ENCODE measurements at places on chromosomes 1 and 21. TPM values are rescaled to one million over a fixed set of nuclear protein-coding genes. Genes with fewer than 3 reads are reported as not detected.

GRCh38 chr1:228457017-228457395 lies 30.2 kb upstream of the RNF187 start:
- DNase-seq = no peak

GRCh38 chr1:205293350-205294074 lies 28.0 kb downstream of the NUAK2 start:
- H3K27ac ChIP-seq = no peak overlapping the region
- DNase-seq = no peak
- no peak overlapping the region for H3K4me3 ChIP-seq
- H3K4me1 ChIP-seq = peaks cover 21% of the 10 kb centered on the region

- DNase-seq = no peak
- H3K36me3 ChIP-seq = peaks cover 8% of the 10 kb centered on the region
- no peak overlapping the region for H3K27ac ChIP-seq
Measured at GRCh38 chr1:213110349-213111300, 59.6 kb downstream of the RPS6KC1 start.

DNA sequence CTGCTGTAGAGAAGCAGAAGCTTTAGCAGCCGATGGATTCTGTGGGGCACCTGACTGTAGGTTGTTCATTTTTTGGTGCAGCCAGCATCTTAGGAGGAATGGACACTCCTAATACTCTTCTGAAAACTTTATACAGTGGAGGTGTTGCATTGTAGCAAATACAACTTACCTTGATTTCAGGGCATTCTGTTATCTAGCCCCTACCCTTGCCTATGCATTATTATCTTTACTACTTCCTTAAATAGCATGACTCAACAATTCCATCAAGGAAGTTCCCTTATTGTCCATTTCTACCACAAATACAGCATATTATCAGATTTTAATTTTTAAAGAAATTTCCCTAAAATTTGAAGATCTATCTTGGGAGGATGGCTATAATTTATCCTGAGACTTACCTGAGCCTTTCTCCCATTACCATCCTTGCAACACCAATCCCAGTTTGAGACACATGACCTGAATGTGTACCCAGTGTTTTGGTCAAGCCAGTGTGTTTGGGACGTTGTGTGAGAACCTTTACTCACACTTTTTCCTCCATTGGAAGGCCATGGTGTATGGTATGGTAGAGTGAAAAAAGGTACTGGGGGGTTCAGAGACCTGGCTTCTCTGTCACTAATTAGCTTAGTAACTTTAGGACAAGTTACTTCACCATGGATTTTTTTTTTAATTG lies 9.2 kb downstream of the POU2F1 start:
- peaks cover 23% of the 10 kb centered on the region for H3K4me1 ChIP-seq
- peak overlapping the region; percentile 68 for H3K4me3 ChIP-seq
- H3K27ac ChIP-seq = no peak overlapping the region
- no peaks in the 10 kb centered on the region for H3K27me3 ChIP-seq
- peak; percentile 22 for DNase-seq

- no peaks in the 10 kb centered on the region for H3K27me3 ChIP-seq
- H3K27ac ChIP-seq = no peak overlapping the region
- H3K4me3 ChIP-seq = no peak overlapping the region
- H3K36me3 ChIP-seq = no peaks in the 10 kb centered on the region
Measured at GRCh38 chr1:69409731-69410456, 157.8 kb upstream of the LRRC7 start.

DNA sequence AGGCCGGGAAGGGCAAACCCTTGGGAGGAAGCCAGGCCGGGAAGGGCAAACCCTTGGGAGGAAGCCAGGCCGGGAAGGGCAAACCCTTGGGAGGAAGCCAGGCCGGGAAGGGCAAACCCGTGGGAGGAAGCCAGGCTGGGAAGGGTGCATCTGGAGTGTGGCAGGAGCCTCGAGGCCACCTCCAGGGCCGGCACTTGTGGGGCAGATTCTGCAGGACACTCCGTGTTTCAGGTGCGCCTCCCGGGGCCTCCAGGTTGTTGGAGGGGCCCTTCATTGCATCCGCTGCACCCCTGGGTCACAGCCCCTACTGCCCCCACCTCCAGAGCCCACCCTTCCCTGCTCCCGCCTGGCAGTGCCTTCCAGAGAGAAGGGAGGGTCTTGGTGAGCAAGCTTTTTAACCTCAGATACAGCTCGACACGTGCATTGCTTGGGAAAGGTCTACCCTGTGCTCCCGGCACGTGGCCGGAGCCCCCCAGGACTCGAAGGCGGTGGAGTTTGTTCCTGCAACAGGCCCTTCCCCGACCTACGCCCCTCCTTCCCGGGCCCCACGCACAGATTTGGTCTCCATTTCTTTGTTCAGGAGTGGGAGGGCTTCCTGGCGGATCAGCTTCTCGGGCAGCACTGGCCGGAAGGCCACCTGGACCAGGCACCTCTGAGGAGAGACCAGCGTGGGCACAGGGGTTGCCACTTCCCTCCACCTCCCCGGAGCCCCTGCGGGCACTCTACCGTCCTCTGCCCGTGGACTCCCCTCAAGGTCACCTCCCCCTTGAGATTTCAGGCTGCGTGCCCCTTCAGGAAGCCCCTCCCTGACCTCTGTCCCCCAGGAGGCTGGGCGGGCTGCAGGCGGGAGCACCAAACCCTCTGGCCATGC lies 9.4 kb upstream of the TMEM52 start:
- DNase-seq = no peak
- no peak overlapping the region for H3K27ac ChIP-seq
- no peak overlapping the region for H3K4me3 ChIP-seq
- H3K36me3 ChIP-seq = no peaks in the 10 kb centered on the region

GRCh38 chr21:44539046-44539445 lies 949 bp downstream of the KRTAP10-1 start:
- no peaks in the 10 kb centered on the region for H3K36me3 ChIP-seq
- DNase-seq = no peak
- no peak overlapping the region for H3K27ac ChIP-seq

GRCh38 chr1:29410476-29410875 lies 174.2 kb downstream of the PTPRU start:
- no peaks in the 10 kb centered on the region for H3K27me3 ChIP-seq
- no peak for DNase-seq
- H3K36me3 ChIP-seq = no peaks in the 10 kb centered on the region
- no peaks in the 10 kb centered on the region for H3K4me1 ChIP-seq

DNA sequence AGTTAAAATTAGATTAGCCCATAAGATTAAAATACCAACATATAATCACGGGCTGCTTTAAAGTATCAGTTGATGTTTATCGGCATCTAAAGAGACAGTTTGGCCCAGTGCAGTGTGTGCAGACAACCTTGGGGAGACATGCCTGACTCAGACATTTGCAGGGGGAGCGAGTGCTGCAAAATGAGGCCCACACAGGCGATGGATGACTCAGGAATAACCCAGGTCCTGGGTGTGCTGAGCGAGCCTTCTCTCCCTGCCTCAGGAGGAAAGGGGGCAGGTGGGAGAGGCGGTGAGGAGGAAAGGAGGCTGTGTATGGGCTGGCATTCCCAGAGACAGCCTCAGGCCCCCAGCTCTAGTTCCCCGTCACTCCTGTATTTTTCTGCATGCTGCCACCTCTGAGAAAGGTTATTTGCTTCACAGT lies 9.0 kb downstream of the SLC9A1 start:
- H3K4me3 ChIP-seq = no peak overlapping the region
- H3K27ac ChIP-seq = no peak overlapping the region
- H3K36me3 ChIP-seq = peaks cover 52% of the 10 kb centered on the region

GRCh38 chr1:67675800-67676199 lies 9.2 kb upstream of the GADD45A start:
- H3K4me1 ChIP-seq = peaks cover 4% of the 10 kb centered on the region
- no peaks in the 10 kb centered on the region for H3K27me3 ChIP-seq
- H3K4me3 ChIP-seq = no peak overlapping the region
- no peaks in the 10 kb centered on the region for H3K36me3 ChIP-seq

- H3K4me1 ChIP-seq = peaks cover 10% of the 10 kb centered on the region
- no peak overlapping the region for H3K27ac ChIP-seq
- H3K4me3 ChIP-seq = no peak overlapping the region
- H3K36me3 ChIP-seq = peaks cover 26% of the 10 kb centered on the region
- DNase-seq = no peak
Measured at GRCh38 chr1:6795661-6796060, 10.4 kb downstream of the CAMTA1 start.

DNA sequence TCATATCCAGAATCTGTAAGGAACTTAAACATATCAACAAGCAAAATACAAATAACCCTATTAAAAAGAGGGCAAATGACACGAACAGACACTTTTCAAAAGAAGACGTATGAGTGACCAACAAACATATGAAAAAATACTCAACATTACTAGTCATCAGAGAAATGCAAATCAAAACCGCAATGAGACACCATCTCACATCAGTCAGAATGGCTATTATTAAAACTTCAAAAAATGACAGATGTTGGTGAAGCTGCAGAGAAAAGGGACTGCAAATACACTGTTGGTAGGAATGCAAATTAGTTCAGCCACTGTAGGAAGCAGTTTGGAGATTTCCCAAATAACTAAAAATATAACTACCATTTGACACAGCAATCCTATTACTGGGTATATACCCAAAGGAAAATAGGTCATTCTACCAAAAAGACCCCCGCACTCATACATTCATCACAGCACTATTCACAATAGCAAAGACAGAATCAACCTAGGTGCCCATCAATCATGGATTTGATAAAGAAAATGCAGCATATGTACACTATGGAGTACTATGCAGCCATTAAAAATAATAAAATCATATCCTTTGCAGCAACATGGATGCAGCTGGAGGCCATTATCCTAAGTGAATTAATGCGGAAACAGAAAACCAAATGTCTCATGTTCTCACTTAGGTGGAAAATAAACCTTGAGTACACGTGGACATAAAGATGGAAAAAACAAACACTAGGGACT lies 230.1 kb upstream of the RAB4A start:
- H3K27ac ChIP-seq = no peak overlapping the region
- no peaks in the 10 kb centered on the region for H3K27me3 ChIP-seq
- peaks cover 38% of the 10 kb centered on the region for H3K4me1 ChIP-seq
- H3K4me3 ChIP-seq = no peak overlapping the region
- no peak for DNase-seq

DNA sequence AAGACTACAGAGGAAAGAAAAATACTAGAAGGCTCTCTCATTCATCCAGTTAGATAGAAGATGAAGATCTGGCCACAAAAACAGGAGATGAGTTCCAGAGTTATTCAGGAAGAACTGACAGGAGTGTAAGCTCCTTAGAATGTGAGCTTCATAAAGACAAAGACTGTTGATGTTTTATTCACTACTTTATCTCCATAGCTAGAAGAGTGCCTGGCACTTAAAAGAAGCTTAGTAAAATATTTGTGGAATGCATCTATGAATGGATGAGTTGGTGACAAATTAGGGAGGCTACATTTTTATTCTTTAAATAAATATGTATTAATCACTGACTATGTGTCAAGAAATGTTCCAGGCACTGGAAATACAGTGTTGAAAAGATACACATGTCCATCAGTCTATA lies 13.8 kb downstream of the CLDN17 start:
- H3K4me3 ChIP-seq = no peak overlapping the region
- no peak overlapping the region for H3K27ac ChIP-seq
- H3K4me1 ChIP-seq = no peaks in the 10 kb centered on the region
- H3K36me3 ChIP-seq = no peaks in the 10 kb centered on the region

DNA sequence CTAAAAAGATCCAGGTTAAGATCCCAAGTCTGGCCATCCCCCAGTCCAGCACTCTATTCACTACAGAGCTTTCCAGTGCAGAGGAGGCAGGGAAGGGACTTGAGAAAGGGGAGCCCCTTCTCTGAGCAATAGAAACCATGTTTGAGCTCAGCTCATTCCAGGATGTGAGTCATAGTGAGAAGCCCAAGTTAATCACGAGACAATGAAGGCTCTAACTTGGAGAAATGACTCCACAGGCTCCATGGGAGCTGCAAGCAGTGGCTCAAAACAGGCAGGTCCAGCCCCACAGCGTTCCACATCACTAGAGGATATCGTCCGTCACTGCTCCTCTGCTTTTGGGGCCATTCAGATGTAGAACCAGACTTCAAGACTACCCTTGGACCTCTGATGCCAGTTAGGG lies 59.1 kb downstream of the CAMK2N1 start:
- no peaks in the 10 kb centered on the region for H3K27me3 ChIP-seq
- no peaks in the 10 kb centered on the region for H3K4me1 ChIP-seq
- DNase-seq = no peak
- H3K36me3 ChIP-seq = no peaks in the 10 kb centered on the region
- no peak overlapping the region for H3K27ac ChIP-seq

DNA sequence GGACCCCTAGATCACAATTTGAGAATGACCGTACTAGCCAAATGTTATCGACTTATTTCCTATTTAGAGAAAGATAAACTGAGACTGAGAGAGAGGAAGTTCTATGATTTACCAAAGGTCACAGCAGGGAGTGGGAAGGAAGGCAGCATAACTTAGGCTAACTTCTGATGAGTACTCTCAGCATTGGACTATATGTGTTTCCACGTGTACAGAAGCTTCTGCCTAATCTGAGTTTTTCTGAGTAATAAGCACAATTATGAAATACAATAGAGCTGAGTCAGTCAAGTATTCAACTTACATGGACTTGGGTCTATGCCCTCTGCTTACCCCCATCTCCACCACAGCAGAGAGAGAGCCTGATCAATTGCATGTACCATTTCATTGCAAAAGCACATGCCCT lies 88.1 kb upstream of the HIVEP3 start:
- H3K27ac ChIP-seq = no peak overlapping the region
- H3K27me3 ChIP-seq = no peaks in the 10 kb centered on the region
- H3K4me3 ChIP-seq = no peak overlapping the region
- no peaks in the 10 kb centered on the region for H3K4me1 ChIP-seq

DNA sequence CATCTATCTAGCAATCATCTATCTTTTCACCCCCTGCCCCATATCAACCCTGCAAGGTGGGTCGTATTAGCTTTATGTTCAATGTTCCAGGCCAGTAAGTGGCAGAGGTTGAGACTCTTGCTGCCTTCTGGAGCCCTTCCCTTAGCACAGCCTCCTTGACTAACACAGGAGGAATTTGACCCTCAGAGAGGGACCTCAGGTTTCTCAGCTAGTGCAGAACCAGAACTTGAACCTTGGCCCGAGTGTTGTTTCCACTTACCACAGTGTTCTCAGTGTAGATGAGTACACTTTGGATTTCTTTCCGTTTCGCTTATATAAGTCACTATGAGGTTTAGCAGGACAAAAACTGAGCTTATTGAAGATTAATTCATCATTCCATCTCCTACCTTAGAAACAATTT lies 11.1 kb upstream of the ATF3 start:
- no peak overlapping the region for H3K27ac ChIP-seq
- no peaks in the 10 kb centered on the region for H3K36me3 ChIP-seq
- peaks cover 24% of the 10 kb centered on the region for H3K27me3 ChIP-seq
- H3K4me1 ChIP-seq = peaks cover 16% of the 10 kb centered on the region
- no peak for DNase-seq

DNA sequence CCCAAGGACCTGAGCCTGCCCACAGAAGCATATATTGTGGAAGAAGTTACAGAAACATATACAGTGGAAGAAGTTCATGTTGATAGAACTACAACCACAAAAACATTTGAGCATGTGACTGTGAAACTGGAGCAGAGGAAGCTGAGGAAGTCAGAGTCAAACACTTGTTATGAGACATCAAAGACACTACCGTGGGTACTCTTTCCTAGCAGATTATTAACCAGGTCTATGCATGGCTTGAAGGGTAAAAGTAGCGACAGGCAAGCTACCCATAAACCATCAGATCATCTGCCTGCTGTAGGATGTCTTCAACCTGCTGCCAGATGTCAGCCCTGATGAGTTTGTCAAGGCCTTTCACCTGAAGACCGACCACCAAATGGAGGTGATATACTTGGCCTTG lies 35.8 kb downstream of the IVNS1ABP start:
- H3K4me1 ChIP-seq = no peaks in the 10 kb centered on the region
- H3K4me3 ChIP-seq = no peak overlapping the region
- no peaks in the 10 kb centered on the region for H3K36me3 ChIP-seq
- H3K27me3 ChIP-seq = no peaks in the 10 kb centered on the region
- no peak overlapping the region for H3K27ac ChIP-seq
- DNase-seq = no peak

Gene NBPF19
- polyA plus RNA-seq = 0.92 TPM

Gene IFI44L
- polyA plus RNA-seq = 8.6 TPM

Gene SLFNL1
- 0.04 TPM for polyA plus RNA-seq

Gene IVL
- not detected for polyA plus RNA-seq

Gene KRTAP13-2
- not detected for polyA plus RNA-seq

Measured in CD14-positive monocyte (primary cell).